ENCODE measurements at places on chromosomes 7 and 10.

- DNase-seq, result no peak
These were observed 328.2 kb downstream of the GLRX3 start for GRCh38 chr10:130464426-130464825.

GRCh38 chr10:52959810-52960209 is 187.2 kb upstream of the MBL2 start:
- DNase-seq, result peak; percentile 27

GRCh38 chr7:81527651-81528050 is 242.2 kb downstream of the HGF start:
- no peak for DNase-seq

DNA sequence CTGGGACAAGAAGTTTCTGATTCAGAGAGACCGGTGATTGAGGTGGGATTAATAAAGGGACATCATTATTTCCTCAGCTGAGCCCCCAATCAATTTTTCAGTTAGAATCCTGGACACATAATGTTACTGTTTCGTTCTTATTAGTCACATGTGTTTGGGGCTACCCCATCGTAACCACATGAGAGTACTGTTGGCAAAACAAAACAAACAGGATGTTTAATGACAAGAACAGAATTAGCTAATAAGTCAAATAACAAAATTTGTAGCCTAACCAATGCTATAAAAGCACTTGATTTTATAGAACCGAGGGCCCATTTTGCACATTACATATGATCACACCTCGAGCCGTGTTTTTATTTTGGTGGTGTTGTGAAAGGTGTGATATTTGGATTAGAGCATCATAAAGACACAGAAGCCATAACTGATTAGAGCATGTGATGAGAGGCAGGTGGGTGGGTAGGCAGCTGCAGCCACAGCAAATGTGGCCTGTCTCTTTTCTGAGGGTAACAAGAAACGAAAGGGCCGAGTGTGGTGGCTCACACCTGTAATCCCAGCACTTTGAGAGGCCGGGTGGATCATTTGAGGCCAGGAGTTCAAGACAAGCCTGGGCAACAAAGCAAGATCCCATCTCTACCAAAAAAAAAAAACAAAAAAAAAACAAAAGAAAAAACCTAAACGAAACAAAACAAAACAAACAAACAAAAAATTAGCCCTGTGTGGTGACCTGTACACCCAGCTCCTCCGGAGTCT is 1.8 kb upstream of the VWC2 start:
- no peak for DNase-seq

- peak; percentile 64 for DNase-seq
These were observed 25.2 kb downstream of the FGFR2 start for GRCh38 chr10:121572859-121573537.

DNA sequence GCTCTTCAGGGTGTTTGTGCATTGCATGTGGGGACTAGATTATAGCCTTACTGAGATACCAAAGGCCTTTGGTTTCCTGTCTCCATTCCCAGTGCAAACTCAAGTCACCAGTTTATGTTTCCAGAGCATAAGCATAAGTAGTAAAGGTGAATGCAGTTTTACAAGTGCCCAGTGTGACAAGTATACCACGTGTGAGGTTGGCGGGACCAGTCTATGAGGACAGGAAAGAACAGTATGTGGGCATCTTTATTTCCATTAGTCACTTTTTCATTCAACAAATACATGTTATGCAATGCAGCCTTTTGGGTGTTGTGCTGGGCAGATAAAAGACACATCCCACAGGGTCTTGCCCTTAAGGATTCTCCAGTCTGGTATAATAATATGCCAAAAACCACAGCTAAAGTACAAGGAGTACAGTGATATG is 146.5 kb downstream of the ARID5B start:
- DNase-seq, result peak; percentile 31

GRCh38 chr7:102169651-102170392 is 116.8 kb upstream of the SH2B2 start:
- DNase-seq, result peak; percentile 62

- DNase-seq, result no peak
These were observed 124.5 kb downstream of the SEMA3E start for GRCh38 chr7:83524277-83525075.
